ENCODE measurements at places on chromosomes 3 and 15. TPM values are rescaled to one million over a fixed set of nuclear protein-coding genes. Genes with fewer than 3 reads are reported as not detected.

The TEX55 gene
- total RNA-seq = not detected

The CSPG4 gene
- 18.1 TPM for total RNA-seq

The SIN3A gene
- 40.6 TPM for total RNA-seq

The SCAANT1 gene
- total RNA-seq = not detected

The ISL2 gene
- total RNA-seq = 0.28 TPM

The SLC2A2 gene
- not detected for total RNA-seq

The GHSR gene
- 0.40 TPM for total RNA-seq

The CYP8B1 gene
- total RNA-seq = not detected

GRCh38 chr3:25856902-25857518 lies 67.1 kb downstream of the OXSM start:
- H3K27ac ChIP-seq = no peak overlapping the region
- peak; percentile 14 for DNase-seq
- H3K4me3 ChIP-seq = no peak overlapping the region
- H3K27me3 ChIP-seq = no peaks in the 10 kb centered on the region
- H3K4me1 ChIP-seq = no peaks in the 10 kb centered on the region

DNA sequence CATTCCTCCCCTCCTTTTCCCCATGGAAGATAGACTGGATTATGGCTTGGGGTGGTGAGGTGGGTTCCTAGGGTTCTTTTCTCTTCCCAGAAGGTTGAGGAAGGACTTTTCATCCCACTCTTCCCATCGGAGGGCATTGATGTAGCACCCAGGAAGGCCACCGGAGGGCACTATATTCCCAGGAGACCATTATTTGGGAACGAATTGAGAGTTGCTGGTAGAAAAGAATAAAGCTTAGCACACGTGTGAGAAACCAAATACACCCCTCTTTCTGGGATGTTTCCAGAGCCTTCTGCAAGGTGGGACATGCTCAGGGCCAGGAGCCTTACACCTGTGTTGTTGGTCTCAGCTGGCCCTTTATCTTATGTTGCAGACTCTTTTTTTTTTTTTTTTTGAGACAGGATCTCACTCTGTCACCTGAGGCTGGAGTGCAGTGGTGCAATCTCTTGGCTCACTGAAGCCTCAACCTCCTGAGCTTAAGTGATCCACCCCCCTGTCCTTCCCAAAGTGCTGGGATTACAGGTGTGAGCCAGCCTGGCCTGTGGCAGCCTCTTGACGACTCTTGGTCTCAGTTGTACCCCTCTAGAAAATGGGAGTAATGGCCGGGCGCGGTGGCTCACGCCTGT lies 6.3 kb upstream of the CDC25A start:
- no peak overlapping the region for H3K27ac ChIP-seq
- peak; percentile 77 for DNase-seq
- no peak overlapping the region for H3K4me3 ChIP-seq
- no peaks in the 10 kb centered on the region for H3K4me1 ChIP-seq

DNA sequence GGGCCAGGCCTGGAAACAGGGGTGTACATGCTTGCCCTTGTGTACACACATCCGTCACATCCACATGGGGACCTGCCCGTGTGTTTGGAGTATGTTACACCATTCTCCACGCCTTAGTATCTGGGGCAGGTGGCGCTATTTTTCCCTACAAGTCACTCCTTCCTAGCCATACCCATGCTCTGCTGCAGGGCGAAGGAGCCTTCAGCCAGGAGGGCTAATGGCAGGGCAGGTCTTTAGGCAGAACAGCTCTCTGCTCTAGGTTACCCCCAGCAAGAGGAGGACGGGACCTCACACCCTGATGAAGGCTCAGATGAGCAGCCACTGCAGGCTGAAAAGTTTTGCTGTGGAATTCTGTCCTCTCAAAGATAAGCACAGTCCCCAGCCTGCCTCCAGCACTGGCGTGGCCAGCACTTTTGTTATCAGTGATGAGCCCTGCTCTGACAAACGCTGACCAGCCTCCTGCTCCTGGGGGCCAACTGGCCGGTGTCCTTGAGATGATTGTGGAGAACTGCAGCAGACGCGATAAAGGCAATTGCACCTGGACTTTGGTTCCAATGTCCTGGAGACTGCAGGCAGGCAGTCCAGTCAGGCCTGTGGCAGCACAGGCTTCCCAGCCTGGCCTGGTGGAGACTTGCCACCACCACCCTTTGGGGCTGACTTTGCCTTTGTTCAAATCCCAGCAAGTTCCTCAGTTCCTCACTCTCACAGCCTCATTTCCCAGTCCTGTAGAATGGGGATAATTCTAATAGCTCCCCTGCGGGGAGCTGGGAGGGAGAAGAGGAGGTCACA lies 19.8 kb upstream of the PIGZ start:
- no peak overlapping the region for H3K4me3 ChIP-seq
- no peak overlapping the region for H3K27ac ChIP-seq
- no peaks in the 10 kb centered on the region for H3K27me3 ChIP-seq
- H3K36me3 ChIP-seq = no peaks in the 10 kb centered on the region

DNA sequence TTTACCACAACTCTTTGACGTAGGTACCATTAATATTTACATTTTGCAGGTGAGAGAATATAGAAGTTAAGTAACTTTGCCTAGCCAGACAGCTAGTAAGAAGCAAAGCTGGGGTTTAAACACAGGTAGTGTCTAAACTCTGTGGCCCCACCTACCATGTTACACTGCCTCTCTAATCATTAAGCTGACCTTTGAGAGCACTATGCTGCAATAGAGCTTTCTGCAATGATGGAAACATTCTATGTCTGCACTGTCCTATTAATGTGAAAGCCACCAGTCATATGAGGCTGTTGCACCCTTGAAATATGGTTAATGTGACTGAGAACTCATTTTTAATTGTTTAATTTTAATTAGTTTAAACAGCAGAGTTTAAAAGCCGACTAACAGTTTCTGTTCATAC lies 6.3 kb upstream of the RARB start:
- H3K27me3 ChIP-seq = no peaks in the 10 kb centered on the region
- no peaks in the 10 kb centered on the region for H3K36me3 ChIP-seq
- no peaks in the 10 kb centered on the region for H3K4me1 ChIP-seq
- H3K27ac ChIP-seq = no peak overlapping the region

DNA sequence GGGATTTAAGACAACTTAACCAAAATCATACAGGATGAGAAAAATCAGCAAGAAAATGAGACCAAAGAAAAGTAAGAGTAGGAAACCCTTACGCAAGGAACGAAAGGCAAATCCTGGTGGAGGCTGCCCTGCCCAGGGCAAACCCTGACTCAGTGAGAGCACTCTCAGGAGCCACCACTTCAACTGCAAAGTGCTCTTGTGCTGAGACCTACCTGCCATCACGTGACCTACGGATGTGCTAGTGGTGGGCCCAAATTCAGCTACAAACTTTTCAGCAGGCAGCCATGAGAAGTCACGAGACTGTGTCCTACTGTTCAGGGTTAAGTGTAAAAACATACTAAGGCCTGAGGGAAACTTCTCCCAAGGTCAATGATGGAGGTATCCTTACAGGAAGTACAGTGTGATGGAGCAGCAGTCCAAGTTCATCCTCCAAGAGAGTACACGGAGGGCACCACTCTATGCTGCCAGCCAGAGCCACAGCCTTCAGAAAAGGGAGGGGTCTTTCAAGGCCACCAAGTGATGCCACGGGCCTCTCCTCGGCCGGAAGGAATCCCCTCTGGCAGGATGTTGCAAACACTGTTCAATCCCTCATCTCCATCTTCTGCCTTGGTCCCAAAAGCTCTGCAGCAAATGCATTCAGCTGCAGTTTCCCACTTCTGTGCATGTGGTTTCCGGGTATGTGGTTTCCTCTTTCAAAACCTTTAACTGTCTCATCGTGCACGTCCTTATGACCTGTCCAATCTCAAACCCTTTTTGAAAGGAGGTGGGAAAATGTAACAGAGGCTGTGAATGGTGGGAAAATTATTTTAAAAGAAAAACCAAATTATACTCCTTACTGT lies 9.5 kb downstream of the CHSY1 start:
- peaks cover 30% of the 10 kb centered on the region for H3K4me1 ChIP-seq
- H3K4me3 ChIP-seq = no peak overlapping the region
- DNase-seq = no peak
- H3K27ac ChIP-seq = no peak overlapping the region
- H3K36me3 ChIP-seq = peaks cover 4% of the 10 kb centered on the region
- H3K27me3 ChIP-seq = no peaks in the 10 kb centered on the region

DNA sequence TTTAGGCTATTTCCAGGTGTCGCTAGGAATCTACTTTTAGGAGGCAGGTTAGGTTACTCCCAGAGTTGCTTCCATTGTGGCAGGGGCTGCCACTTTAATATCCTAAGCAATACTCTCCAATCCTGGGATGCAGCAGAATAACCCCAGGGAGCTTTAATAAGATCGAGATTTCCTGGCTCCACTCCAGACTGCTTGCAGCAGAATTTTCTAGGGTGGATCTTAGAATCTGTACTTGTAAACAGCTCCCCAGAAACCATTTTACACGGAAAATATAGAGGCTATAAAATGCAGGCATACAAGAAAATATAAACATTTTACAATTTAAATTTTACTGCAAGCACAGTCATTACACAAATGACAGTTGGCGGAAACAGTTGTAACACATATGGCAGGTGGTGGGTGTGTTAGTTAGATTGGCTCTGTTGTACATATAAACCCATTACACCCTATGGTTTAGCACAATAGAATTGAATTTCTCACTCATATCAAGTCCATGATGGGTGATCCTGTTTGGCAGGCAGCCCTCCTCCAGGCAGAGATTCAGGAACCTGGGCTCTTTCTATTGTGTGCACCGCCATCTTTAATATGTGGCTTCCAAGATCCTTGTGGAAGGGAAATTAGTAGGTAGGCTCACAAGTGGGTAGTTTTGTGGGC lies 35.0 kb upstream of the TNFAIP8L3 start:
- no peak overlapping the region for H3K4me3 ChIP-seq
- H3K36me3 ChIP-seq = no peaks in the 10 kb centered on the region
- DNase-seq = no peak

- DNase-seq = no peak
- no peaks in the 10 kb centered on the region for H3K36me3 ChIP-seq
- H3K4me3 ChIP-seq = no peak overlapping the region
- H3K27ac ChIP-seq = no peak overlapping the region
Measured at GRCh38 chr3:102478160-102478559, 43.3 kb downstream of the ZPLD1 start.

DNA sequence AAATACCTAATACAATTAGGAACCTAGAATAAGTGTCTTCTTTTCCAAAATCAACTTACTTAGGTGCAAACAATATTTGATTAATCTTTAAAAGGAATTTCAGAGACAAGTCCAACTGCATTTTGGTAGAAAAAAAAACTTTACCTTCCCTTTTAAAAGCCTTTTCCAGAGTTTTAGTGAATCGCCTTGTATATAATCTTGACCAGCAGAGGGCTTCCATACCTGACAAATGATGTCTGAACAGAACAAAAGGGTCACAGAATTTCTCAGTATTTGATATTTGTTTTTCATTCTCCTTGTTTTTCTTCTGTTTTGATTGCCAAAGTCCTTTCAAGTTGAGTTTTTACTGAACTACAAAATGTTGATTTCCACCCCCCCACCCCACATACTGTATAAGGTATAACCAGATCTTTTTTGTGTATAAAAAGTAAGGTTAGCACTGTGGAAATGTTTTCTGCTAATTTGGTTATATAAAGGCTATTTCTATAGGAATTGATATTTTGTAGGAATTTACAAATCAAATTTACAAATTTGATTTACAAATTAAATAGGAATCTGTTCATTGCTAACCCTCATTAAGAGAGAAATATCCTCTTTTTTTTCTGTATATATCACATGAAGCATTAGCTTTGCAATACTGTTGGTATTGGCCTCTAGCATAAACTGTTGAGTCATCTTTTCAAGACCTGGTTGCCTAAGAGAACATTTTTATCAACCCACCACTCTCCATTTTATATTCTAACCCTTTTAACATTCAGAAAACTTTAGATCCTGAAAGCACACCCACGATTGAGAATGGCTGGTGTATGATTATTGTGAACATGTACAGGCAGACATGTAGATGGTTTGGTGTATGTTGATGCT lies 464.1 kb upstream of the RARB start:
- H3K27me3 ChIP-seq = no peaks in the 10 kb centered on the region
- no peak overlapping the region for H3K4me3 ChIP-seq
- H3K4me1 ChIP-seq = no peaks in the 10 kb centered on the region
- H3K36me3 ChIP-seq = no peaks in the 10 kb centered on the region
- peak; percentile 63 for DNase-seq

DNA sequence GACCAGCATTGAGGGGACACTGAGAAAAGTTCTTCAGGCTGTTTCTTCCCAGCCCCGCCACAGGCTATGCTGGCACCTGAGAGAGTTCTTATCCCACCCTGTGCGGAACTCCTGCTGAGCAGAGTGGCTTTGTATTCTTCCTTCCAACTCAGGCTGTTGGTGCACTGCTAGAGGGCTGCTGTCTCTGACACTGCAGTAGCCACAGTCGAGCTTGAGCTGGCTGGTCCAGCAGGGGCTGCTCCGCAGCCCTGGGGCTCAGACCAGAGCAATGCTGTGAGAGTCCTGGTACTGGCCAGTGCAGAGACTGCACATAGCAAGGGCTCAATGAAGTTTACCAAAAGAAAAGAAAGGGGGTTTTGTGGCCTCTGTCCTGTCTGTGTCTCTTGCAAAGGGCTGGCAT lies 3.6 kb downstream of the GNAI2 start:
- DNase-seq = no peak
- peaks cover 48% of the 10 kb centered on the region for H3K36me3 ChIP-seq
- peaks cover 90% of the 10 kb centered on the region for H3K4me1 ChIP-seq

DNA sequence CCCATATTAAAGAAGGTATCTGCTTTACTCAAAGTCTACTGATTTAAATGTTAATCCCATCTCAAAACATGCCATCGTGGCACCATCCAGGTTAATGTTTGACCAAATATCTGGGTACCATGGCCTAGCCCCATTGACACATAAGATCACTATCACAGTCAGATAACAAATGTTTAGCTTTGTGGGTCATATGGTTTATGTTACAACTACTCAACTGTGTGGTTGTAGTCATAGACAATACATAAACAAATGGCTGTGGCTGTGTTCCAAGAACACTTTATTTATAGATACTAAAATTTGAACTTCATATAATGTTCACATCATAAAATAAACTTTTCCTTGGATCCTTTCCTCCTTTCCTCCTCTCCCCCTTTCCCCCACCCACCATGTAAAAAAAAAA lies 9.8 kb upstream of the SNRPN start:
- H3K4me3 ChIP-seq = no peak overlapping the region
- no peaks in the 10 kb centered on the region for H3K4me1 ChIP-seq
- H3K27ac ChIP-seq = no peak overlapping the region
- no peaks in the 10 kb centered on the region for H3K36me3 ChIP-seq
- no peak for DNase-seq

DNA sequence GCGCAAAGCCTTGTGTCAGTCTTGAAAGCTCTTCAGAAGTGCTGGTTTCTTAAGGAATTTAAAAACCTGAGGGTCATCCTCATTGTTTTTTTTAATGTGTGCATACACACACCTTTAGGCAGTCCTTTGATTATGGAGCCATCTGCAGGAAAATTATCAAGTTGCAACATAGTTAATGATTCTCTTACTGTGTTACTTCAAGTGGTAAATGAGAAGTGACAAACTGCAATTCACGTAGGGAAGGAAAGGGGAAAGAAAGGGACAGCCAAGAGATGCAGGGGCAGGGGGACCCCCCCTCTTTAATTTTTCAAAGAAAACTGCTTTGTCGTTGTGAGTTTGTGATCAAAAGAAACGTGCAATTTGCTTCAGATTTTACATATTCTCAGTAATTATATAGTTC lies 162.4 kb upstream of the CGNL1 start:
- no peaks in the 10 kb centered on the region for H3K36me3 ChIP-seq
- H3K4me3 ChIP-seq = no peak overlapping the region
- no peak overlapping the region for H3K27ac ChIP-seq

- H3K36me3 ChIP-seq = no peaks in the 10 kb centered on the region
- no peak for DNase-seq
- peaks cover 14% of the 10 kb centered on the region for H3K4me1 ChIP-seq
- peaks cover 16% of the 10 kb centered on the region for H3K27me3 ChIP-seq
- H3K4me3 ChIP-seq = no peak overlapping the region
Measured at GRCh38 chr15:78564743-78565096, 600 bp upstream of the CHRNA5 start.

Measured in spinal cord (tissue), 10 donors.